ENCODE measurements at places on chromosomes 7 and 10. TPM values are rescaled to one million over a fixed set of nuclear protein-coding genes. Genes with fewer than 3 reads are reported as not detected.

DNA sequence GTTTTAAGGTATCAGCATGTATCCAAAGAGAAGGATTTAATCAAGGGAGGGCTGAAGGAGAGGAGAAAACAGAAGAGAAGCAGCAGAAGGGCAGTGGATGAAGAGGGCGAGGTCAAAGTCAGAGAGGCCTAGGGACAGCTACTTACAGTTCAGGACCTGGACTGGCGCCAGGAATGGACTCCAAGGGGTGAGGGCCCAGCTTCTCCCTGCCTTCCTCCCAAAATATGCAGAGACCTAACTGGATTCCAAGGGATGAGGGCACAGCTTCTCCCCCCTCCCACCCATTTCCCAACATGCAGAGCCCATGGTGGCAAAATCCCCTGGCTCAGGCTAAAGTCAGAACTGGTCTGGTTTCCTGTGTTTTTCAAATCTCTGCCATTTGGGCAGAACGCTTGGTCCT is 3.4 kb upstream of the TCF7L2 start:
- no peaks in the 10 kb centered on the region for H3K36me3 ChIP-seq
- no peak overlapping the region for H3K27ac ChIP-seq
- H3K27me3 ChIP-seq, result no peaks in the 10 kb centered on the region
- DNase-seq, result peak; percentile 15

GRCh38 chr7:47376991-47377616 is 204.8 kb downstream of the TNS3 start:
- no peak overlapping the region for H3K27ac ChIP-seq
- peak; percentile 7 for DNase-seq
- peaks cover 57% of the 10 kb centered on the region for H3K4me1 ChIP-seq
- H3K36me3 ChIP-seq, result no peaks in the 10 kb centered on the region

- no peak for DNase-seq
- H3K4me1 ChIP-seq, result peaks cover 14% of the 10 kb centered on the region
- H3K27me3 ChIP-seq, result no peaks in the 10 kb centered on the region
- no peak overlapping the region for H3K4me3 ChIP-seq
- H3K36me3 ChIP-seq, result no peaks in the 10 kb centered on the region
Measured at GRCh38 chr7:22377703-22378102, 20.7 kb upstream of the RAPGEF5 start.

GRCh38 chr10:47287365-47287802 is 12.6 kb upstream of the GDF10 start:
- H3K27ac ChIP-seq, result no peak overlapping the region
- DNase-seq, result peak; percentile 74
- no peak overlapping the region for H3K4me3 ChIP-seq
- H3K27me3 ChIP-seq, result no peaks in the 10 kb centered on the region
- no peaks in the 10 kb centered on the region for H3K36me3 ChIP-seq
- H3K4me1 ChIP-seq, result peaks cover 13% of the 10 kb centered on the region

GRCh38 chr10:112721080-112721698 is 228.9 kb upstream of the TCF7L2 start:
- H3K4me3 ChIP-seq, result no peak overlapping the region
- no peaks in the 10 kb centered on the region for H3K36me3 ChIP-seq
- peaks cover 5% of the 10 kb centered on the region for H3K4me1 ChIP-seq
- H3K27ac ChIP-seq, result no peak overlapping the region
- peak; percentile 49 for DNase-seq
- no peaks in the 10 kb centered on the region for H3K27me3 ChIP-seq

DNA sequence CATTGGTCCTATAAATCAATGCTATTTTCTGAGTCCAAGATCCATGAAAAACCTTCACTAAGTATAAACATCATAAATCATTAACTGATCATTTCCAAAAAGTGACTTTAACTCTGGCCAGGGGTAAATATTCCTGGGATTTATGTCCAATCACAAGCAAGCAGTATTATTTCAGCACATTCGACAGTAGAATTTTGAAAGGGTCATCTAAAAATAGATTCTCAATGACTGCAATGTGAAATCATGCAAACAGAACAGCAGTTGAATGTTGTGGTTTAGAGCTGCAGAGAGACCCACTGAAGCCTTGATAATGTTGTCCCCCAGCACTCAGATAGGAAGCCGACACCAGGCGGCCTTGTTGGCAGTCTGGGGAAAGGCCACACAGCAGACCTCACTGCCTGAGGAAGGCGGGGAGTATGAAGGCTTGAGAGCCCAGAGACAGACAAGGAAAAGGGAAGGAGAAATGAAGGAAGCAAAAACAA is 38.1 kb downstream of the FAM107B start:
- peak; percentile 35 for DNase-seq
- H3K27me3 ChIP-seq, result no peaks in the 10 kb centered on the region

DNA sequence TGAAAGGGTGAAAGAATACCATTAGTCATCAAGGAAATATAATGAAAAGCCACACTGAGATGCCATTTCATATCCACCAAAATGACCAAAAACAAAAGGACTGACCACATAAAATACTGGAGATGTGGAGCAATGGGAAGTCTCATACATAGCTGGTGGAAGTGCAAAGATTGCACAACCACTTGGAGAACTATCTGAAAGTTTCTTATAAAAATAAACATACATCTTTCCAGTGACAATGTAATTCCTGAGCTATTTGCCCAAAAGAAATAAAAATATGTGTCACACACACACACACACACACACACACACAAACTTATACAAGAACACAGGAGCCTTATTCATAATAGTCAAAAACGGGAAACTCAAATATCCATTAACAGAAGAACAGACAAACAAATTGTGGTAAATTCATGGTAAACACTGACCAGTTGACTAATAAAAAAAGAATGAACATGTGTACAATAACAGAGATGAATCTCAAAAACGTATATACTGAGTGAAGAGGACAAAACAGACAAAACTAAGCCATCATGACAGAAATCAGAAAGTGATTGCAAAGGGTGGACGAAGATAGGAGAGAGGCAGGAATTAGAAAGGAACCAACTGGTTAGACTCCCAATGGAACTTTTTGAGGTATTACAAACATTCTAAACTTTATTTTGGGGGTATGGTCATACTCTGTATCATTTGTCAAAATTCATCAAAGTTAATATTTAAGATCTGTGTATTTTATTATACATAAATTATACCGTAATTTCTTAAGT is 21.5 kb downstream of the WASL start:
- H3K27ac ChIP-seq, result no peak overlapping the region
- no peaks in the 10 kb centered on the region for H3K27me3 ChIP-seq
- DNase-seq, result no peak
- no peaks in the 10 kb centered on the region for H3K36me3 ChIP-seq
- H3K4me3 ChIP-seq, result no peak overlapping the region

GRCh38 chr7:43232366-43232765 is 119.9 kb downstream of the HECW1 start:
- H3K4me1 ChIP-seq, result no peaks in the 10 kb centered on the region
- DNase-seq, result no peak
- H3K27ac ChIP-seq, result no peak overlapping the region
- no peak overlapping the region for H3K4me3 ChIP-seq
- no peaks in the 10 kb centered on the region for H3K27me3 ChIP-seq
- H3K36me3 ChIP-seq, result no peaks in the 10 kb centered on the region

DNA sequence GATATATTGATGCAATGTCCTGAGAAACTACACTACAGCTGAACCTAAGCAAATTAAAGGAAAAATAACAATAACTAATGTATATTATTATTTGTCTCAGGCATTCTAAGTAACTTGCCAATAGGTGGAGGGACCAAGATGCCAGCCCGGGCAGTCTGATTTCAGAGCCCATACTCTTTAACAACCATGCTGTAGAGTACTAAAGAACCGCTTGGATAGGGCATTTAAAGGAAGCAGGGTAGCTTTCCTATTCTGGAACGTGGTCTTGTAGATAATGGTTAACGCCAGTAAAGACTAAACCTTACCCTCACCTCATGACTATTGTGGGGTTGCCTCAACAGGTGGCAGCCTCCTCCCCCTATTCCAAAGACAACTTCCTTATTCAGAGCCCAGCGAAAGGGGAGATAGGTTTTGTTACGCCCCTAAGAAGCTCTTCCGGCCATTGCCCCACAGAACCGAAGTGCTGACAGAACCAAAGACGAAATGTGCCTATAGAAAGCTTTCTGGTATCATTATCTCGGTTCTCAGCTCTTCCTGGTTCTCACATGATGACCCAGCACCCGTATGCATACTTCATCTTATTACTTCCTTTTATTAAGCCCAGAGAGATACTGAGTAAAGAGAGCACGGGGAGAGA is 707 bp upstream of the C1GALT1 start:
- H3K36me3 ChIP-seq, result no peaks in the 10 kb centered on the region
- H3K4me3 ChIP-seq, result peak overlapping the region; percentile 19
- H3K4me1 ChIP-seq, result peaks cover 30% of the 10 kb centered on the region
- peak; percentile 71 for DNase-seq
- H3K27me3 ChIP-seq, result no peaks in the 10 kb centered on the region

DNA sequence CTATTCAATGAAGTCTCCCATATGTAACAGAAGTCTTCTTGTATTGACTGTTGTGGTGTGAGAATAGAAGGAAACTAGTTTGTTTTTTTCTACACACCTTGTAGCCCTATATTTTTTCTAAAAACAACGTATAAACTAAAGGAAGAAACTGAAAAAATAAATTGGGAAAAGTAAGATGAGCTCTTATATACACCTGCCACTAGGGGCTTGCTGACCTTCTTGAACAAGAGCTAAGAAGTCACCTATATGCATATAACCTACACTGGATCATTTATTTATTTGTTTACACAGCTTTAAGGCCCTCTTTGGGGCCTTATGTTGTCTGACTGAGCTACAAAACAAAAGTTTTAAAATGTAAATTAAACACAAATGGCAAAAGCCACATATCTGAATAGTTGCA is 383.0 kb downstream of the HPSE2 start:
- H3K27ac ChIP-seq, result no peak overlapping the region
- no peaks in the 10 kb centered on the region for H3K27me3 ChIP-seq
- no peaks in the 10 kb centered on the region for H3K4me1 ChIP-seq
- H3K36me3 ChIP-seq, result no peaks in the 10 kb centered on the region
- no peak for DNase-seq

DNA sequence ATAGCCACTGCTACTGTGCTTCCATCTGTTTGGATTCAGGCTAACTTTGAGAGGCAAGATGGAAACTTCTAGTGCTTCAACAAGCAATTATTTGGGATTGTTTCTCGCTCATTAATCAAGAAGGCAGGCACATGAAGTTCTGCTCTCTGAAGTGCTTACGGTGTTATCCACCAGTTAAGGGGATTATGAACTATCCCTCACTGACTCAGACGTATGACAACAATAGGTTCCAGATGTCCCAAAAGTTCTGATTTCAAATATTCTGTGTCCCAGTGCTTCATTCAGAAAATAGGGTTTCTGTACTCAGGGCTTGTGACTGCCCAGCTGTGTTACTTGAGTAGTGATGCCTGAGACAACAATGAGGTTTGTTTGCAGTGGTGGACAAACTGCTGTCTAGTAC is 81.0 kb downstream of the HACD1 start:
- H3K4me3 ChIP-seq, result no peak overlapping the region
- H3K27ac ChIP-seq, result no peak overlapping the region
- no peak for DNase-seq

DNA sequence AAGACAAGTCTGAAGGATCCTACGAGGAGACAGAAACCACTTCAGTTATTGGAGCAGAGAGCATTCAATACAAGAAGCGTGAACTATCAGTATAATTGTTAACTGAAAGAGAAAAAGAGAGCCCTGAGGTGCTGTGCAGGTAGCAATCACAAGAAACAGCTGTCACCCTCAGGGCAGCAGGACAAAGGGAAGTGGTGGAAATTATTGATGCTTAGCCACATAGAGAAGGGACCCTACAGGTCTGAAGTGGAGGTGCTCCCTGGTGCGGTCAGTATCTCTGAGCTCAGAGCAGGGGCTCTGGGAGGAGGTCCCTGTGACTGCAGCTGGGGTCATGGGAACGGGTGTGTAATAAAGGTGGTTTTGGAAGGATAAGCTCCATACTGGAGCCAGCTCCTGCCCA is 97.8 kb upstream of the KLF6 start:
- H3K27me3 ChIP-seq, result no peaks in the 10 kb centered on the region
- peaks cover 38% of the 10 kb centered on the region for H3K4me1 ChIP-seq
- no peaks in the 10 kb centered on the region for H3K36me3 ChIP-seq
- no peak overlapping the region for H3K27ac ChIP-seq
- no peak for DNase-seq

GRCh38 chr7:33099154-33099940 is 9.9 kb downstream of the RP9 start:
- no peak overlapping the region for H3K4me3 ChIP-seq
- DNase-seq, result no peak
- no peak overlapping the region for H3K27ac ChIP-seq
- H3K36me3 ChIP-seq, result peaks cover 42% of the 10 kb centered on the region
- no peaks in the 10 kb centered on the region for H3K27me3 ChIP-seq

- H3K4me3 ChIP-seq, result no peak overlapping the region
- H3K27ac ChIP-seq, result no peak overlapping the region
- peaks cover 11% of the 10 kb centered on the region for H3K4me1 ChIP-seq
- H3K36me3 ChIP-seq, result no peaks in the 10 kb centered on the region
- no peak for DNase-seq
Measured at GRCh38 chr10:63494951-63495350, 26.2 kb upstream of the REEP3 start.

DNA sequence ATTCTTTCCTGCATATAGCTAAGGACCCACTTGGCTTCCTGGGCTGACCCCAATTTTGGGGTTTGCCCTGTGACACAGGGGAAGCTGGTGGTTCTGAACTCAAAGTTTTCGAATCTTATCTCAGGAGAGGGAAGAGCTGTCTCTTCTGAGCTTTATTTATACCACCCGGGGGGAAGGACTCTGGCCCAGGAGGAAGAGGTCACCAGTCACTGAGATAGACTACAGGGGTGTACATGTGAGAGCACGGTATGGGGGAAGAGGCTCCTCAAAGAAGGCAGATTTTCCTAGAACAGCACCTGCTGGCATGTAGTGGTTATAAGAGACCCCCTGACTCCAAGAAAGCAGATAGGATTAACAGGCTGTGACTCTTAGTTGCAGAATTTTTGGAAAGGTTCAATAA is 101.8 kb upstream of the ELMO1 start:
- no peak overlapping the region for H3K27ac ChIP-seq
- peaks cover 21% of the 10 kb centered on the region for H3K4me1 ChIP-seq
- H3K27me3 ChIP-seq, result no peaks in the 10 kb centered on the region
- DNase-seq, result no peak
- H3K4me3 ChIP-seq, result no peak overlapping the region

GRCh38 chr7:137523171-137523570 is 179.6 kb upstream of the PTN start:
- H3K4me1 ChIP-seq, result no peaks in the 10 kb centered on the region
- H3K4me3 ChIP-seq, result no peak overlapping the region

- H3K27ac ChIP-seq, result no peak overlapping the region
- H3K27me3 ChIP-seq, result no peaks in the 10 kb centered on the region
- H3K4me3 ChIP-seq, result no peak overlapping the region
Measured at GRCh38 chr7:22635349-22635748, 91.7 kb upstream of the IL6 start.

RET gene
- total RNA-seq, result 0.78 TPM

COL28A1 gene
- 16.9 TPM for total RNA-seq

HOXA10 gene
- total RNA-seq, result 0.52 TPM

SRRM3 gene
- 3.4 TPM for total RNA-seq
